KG1 (cell line): ENCODE measurements at places on chromosomes 2 and 18.

GRCh38 chr18:66621816-66622576 lies 18.1 kb upstream of the CDH19 start:
- DNase-seq = no peak

GRCh38 chr18:8847066-8847755 lies 141.9 kb downstream of the MTCL1 start:
- DNase-seq = no peak

DNA sequence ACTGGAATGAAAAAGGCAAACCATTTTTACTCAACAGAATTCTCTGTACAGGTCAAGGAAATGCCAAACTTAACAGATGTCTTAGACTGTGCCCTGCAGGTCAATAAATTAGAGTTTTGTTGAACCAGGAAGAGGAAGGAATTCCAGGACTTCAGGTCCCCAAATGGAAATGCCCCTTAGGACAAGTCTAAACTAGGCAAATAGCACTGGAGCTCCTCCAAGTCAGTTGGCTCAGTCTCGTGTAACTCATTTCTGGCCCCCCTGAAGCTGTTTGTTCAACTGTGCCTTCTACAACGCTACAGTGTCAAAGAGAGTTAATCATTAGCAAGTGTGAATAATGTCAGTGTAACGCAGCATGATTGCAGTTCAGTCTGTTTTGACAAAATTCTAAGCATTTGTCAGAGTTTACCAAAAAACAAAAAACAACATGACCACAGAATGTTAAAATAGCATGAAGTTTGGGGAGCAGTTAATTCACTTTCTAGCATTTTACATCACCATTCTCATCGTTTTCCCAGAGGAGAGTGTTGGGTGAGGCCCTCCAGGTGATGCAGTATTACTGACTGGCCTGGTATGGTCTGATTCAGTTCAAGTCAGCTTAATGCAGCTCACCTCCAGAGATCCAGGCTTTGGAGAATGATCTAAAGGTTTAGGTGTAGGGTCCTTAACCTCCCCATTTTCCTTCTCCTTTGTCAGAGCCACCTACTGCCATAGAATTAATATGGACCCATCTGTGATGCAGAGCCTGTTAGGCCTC lies 108.1 kb downstream of the AQP4 start:
- no peak for DNase-seq

DNA sequence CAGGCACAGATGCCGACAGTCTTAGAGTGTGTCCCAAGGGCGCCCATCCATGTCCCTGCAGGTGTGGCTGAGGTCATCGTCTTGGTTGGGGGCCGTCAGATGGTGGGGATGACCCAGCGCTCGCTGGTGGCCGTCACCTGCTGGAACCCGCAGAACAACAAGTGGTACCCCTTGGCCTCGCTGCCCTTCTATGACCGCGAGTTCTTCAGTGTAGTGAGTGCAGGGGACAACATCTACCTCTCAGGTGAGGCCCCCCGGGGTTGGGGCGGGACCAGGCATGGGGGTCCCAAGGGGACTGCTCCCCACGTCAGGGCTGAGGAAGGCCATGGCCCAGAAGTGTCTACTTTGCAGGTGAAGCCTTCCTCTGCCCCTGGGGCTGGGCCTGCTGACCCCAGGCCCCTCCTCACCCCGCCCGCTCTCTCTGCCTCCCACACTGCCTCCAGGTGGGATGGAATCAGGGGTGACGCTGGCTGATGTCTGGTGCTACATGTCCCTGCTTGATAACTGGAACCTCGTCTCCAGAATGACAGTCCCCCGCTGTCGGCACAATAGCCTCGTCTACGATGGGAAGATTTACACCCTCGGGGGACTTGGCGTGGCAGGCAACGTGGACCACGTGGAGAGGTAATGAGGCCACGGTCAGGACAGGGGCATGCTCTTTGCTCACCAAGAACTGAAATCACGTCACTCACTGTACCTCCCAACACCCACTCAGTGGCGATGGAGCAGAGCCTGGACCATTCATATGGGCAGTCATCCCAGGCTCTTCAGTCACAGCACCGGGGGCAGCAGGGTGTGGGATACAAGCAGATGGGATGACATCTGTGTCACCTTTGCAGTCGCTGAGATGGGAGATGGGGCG lies 230.8 kb downstream of the ATAD2B start:
- DNase-seq = no peak

DNA sequence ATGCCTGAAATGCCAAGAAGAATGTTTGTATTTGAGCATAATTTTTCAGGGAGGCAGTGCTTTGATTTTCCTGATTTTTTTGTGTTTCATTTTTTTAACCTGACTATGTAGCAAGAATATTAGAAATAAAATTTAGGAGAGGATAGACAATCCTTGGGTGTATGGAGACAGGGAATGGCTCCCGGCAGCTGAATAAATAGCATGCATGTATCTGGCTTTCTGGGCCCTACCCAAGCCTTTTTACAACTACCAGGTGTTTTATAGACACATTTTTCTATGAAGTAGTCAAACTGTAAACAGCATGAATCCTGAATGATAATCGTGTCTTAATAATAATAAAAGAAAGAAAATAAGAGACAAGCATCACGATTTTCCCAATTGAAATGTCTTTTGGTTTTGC lies 52.4 kb downstream of the WIPF1 start:
- DNase-seq = no peak

GRCh38 chr18:6882401-6882800 lies 152.9 kb downstream of the ARHGAP28 start:
- DNase-seq = no peak

DNA sequence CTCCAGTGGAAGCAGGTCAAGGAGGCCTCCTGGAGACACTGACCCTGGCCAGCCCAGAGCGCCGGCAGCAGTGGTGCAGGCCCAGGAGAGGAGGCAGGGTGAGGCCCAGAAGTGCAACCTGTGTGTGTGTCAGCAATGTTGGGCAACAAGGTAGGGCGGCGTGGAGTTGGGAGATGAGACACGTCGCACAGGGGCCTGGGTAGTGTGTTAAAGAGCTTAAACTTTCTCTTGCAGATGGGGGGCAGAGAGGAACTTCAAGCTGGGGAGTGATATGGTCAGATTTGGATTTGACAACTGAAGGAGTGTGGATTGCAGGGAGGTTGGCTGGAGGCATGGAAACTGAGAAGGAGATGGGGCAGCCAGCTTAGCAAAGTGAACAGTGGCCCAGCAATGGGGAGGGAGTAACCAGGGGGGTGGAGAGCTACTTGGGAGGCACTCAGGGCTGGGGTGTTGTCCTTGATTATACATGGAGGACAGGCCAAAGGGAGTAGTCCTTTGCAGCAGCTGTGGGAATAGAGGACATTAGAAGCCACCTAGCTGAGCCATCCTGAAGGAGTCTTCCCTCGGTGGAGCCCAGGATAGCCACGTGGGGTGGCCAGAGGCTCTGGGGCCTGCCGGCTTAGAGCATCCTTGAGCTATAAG lies 278.6 kb upstream of the HS6ST1 start:
- DNase-seq = no peak

- DNase-seq = no peak
These were observed 30.6 kb upstream of the MYCN start for GRCh38 chr2:15909736-15910135.

DNA sequence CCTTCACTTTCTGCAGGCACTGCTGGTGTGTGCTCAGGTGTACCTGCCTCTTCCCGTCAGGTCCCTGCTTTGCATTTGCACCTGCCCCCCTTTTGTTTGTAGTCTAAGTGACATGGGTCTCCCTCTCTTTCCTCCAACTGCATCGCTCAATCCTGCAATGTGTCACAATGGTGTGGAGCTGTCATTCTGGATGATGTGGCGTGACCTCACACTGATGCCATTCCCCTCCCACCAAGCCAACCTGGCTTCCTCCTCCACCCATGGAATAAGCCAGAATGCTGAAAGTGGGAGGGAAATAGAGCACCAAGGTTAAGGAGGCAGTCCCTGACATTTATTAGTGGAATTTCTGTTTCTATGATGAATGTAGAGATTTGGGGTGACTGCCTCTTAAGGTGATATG lies 156.7 kb downstream of the ZBTB7C start:
- no peak for DNase-seq

DNA sequence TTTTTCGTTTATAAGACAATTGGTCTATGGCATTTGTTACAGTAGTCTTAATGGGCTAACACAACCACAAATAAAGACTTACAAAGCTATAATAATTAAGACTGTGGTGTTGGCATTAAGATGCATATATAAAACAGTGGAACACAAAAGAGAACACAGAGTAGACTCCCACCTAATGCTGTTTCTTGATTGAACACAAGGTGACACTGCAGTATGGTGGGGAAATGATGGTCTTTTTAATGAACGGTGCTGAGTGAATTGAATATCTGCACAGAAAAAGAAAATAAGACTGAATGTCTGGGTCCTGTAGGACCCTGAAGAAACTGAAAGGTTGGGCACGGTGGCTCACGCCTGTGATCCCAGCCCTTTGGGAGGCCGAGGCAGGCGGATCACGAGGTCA lies 1136.6 kb upstream of the NXPH2 start:
- DNase-seq = no peak

- DNase-seq = no peak
These were observed 78.5 kb downstream of the MAIP1 start for GRCh38 chr2:200033929-200034328.

DNA sequence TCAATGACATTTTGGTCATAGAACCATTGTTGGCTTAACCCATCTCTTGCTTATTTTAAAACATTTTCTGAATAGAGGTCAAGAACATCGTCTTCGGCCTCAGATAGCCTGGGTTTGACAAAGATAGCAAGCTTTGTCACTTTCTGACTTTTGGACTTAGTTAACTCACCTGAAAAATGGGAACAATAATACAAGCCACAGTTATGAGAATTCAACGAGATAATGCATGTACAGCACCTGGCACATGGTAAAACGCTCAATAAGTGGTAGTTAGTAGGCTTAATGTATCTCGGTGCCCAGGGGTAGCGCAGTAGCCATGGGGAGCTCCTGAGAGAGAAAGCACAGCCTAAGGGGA lies 446 bp upstream of the COPS7B start:
- no peak for DNase-seq

DNA sequence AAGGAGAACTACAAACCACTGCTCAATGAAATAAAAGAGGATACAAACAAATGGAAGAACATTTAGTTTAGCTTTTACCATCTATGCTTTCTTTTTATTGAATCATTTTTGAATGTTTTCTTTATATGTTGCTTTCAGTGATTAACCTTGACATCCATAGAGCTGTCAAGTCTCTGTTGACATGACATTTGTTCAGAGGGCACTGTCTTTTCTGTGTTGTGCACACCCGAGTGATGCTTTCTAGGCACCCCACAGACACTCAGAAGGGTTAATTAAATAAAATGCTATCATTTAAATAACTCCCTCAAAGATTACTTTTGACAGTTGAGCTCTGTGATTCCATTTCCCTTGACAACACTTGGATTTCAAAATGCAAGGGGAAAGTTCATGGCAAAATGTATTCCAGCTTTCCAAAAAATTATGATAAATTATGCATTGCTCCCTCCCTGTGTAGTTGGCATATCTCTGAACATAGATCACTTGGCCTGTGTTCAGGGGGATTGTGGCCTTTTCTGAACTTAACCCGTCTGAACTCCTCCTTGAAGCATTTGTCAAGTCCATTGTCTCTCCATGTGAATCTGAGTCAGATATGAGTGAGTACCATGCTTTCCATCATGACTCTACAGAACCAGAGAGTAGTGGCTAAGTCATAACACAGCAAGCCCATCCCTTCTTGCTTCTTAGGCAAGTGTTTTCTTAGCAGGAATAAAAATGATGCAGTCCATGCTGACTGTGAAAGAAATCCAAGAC lies 372.6 kb downstream of the RPRM start:
- no peak for DNase-seq

- DNase-seq = no peak
These were observed 102.5 kb downstream of the CRIM1 start for GRCh38 chr2:36458106-36458505.

DNA sequence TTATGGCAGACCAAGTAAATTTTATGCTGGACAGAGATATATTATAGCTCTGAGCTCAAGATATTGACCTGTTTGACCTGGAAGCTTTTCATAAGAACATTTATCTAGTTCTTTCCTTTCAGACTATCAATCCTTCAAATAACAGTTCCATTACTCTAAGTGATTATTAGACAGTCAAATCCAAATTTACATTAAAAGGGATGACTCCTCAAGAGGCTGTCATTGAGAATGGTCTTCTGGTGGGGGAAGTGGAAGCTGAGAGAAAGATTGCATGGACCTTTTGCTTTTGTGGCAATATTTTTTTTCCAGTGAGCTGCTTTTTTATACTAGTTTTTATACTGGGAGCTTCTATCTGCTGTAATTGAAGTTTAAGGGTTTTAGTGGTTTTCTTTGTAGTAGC lies 14.9 kb upstream of the SERPINB12 start:
- no peak for DNase-seq

GRCh38 chr2:98577313-98577712 lies 31.0 kb downstream of the COA5 start:
- no peak for DNase-seq

GRCh38 chr18:52791321-52791720 lies 451.3 kb downstream of the DCC start:
- no peak for DNase-seq

DNA sequence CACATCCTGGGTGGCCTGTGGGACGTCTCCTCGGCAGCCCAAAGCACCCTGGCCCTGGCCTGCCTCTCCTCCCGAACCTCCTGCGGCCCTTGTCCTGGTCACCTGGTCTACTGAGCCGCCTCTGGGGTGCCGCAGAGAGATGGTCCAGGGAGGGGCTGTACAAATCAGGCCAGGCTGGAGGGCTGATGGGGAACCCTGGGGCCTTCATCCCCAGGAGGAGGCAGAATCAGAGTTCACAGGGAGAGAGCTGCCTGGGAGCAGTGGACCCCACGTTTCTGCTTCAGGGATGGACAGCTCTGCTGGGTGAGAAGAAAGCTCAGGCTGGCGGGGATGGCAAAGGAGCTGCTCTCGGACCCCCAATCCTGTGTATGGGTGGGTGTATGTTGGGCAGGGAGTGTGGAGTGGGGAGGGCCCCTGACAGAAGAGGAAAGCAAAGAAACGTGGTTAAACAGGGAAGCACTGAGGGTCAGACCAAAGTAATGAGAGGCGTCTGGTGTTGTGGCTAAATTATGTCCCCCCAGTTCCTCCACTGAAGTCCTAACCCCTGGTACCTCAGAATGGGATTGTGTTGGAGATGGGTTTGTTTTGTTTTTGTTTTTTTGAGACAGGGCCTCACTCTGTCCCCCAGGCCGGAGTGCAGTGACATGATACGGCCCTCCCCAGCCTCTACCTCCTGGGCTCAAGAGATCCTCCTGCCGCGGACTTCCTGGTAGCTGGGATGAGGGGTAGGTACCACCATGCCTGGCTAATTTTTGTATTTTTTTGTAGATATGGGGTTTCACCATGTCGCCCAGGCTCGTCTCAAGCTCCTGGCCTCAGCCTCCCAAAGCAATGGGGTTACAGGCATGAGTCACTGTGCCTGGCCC lies 73.4 kb upstream of the SMAD7 start:
- DNase-seq = no peak

GRCh38 chr18:23355206-23355605 lies 97.9 kb upstream of the RIOK3 start:
- no peak for DNase-seq

GRCh38 chr2:195967336-195967735 lies 101.3 kb downstream of the DNAH7 start:
- DNase-seq = no peak

- no peak for DNase-seq
These were observed 652 bp downstream of the GCA start for GRCh38 chr2:162344617-162344950.

- DNase-seq = no peak
These were observed 45.3 kb downstream of the ACAA2 start for GRCh38 chr18:49768051-49768391.

- no peak for DNase-seq
These were observed 11.1 kb downstream of the AMMECR1L start for GRCh38 chr2:127874378-127875269.
